Neural crest cell (in vitro differentiated cells): ENCODE measurements at places on chromosomes 7 and 10. TPM values are rescaled to one million over a fixed set of nuclear protein-coding genes. Genes with fewer than 3 reads are reported as not detected.
A peak's percentile ranks its signal among the peaks of the same experiment; 100 is the strongest.

The NUTM2B gene
- total RNA-seq: 1.8 TPM in 2 replicates

- DNase-seq: no peak
These were observed 117.9 kb upstream of the KLF6 start for GRCh38 chr10:3902809-3903410.

The ANKRD61 gene
- 0.70 and 0.80 TPM in 2 replicates for total RNA-seq

The PRDX3 gene
- 144 and 147 TPM in 2 replicates for total RNA-seq

The HOXA7 gene
- total RNA-seq: 7.1 and 8.8 TPM in 2 replicates

- no peak for DNase-seq
These were observed 117.7 kb downstream of the PFKFB3 start for GRCh38 chr10:6320320-6321010.

DNA sequence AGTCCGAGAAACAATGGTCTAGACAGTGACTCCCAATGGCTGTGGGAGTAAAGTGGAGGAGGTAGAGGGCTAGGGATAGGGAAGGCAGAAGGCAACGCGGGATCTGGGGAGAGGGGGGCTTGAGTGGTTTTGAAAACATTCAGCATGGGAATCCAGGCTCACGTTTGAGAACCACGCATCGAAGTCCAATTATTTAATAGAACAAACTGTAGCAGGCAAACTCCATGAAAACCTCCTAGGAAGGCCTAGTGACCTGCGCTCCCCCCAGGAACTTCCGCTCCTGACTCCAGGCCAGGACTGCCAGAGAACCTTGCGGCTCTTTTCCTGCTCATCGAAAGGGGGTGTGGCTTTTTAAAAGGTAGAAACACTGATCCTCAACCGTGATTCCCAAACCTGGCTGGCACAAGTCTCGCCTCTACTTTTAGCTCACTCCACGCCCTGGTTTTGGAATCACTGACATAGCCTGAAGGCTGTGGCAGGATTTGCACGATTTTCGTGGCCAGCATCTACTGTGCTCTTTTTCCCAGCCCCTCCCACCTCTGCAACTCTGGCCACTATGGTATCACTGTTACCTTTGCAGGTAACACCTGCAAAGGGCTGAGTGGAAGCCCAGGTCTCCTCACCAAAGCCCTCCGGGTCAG is 43.4 kb downstream of the MYOF start:
- DNase-seq: no peak

The NET1 gene
- 70.2 and 74.2 TPM in 2 replicates for total RNA-seq

The PRLHR gene
- not detected in 2 replicates for total RNA-seq

- DNase-seq: no peak
These were observed 27.9 kb upstream of the USP6NL start for GRCh38 chr10:11639362-11639761.

DNA sequence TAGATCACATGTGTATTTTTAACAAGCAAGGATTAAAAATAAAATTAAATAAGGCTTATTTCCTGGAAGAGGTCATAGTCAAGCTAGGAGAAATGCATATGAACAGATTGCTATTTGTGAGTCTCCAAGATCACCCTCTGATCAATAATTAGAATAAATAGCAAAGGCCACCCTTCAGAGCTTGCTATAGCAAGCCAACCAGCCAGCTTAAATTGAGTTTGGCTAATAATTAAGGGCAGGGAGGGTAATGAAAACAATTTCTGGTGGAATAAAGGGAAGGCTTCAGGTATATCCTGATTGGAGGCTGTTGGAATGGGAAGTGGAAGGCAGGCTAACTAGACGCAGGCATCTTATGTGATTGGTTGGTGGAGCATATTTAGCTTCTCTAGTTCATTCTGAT is 403.5 kb downstream of the ARL4A start:
- DNase-seq: no peak

DNA sequence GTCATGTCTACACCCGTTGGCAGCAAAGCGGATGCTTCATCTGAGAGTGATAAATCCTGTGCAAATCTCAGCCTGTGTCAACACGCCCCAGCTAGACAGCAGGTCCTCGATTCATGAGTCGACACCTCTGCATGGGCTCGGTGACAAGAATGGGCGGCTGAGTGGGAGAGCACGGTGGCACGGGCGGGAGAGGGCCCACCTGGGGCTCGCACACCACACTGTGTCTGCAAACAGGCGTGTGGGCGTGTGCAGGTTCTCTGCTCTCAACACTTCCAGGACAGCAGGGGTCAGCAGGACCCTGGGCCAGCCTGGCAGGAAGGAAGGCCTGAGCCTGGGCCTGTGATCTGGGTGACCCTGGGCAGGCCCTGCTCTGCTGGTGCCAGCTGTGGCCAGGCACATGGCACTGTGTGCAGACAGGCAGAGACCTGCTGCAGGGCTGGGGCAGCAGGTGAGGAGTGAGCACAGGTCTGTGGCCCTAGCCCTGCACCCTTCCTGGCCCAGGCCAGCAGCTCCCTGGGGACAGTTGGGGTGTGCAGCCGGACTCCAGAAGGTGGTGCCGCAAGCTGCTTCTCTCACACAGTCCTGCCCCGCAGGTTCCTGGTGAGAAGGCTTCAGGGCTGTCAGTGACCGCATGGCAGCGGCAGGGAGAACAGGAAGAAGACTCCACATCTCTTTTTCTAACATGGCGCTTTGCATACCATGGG is 216.4 kb downstream of the ELFN1 start:
- no peak for DNase-seq

The DRGX gene
- 0.18 and 0.19 TPM in 2 replicates for total RNA-seq

DNA sequence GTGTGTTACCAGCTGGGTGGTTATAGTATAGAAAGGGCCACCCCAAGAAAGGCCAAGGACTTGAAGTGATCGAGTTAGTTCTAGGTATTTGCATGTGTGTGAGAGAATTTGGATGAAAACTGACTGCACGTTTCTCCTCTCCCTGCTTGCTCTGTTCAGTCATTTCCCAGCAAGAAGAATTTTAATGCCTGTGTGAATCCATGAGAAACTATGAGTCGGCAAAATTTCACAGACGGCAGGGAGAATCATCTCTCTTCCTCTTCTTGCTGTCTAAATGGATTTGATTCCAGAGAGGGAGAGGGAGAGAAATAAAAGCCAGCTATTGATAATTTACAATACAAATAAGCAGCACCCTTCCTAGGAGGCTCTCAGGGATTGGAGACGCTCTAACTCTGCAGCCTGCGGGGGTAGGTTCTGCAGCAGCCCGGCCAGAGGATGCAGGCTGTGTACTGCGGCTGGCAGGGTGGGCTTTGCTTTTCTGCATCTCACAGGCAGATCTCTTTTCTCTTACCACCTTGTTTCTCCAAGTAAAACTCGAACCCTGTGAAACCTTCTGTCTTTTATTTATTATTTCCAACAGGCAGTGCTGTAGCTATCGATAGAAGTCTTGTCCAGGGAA is 183.6 kb downstream of the TCF7L2 start:
- no peak for DNase-seq

- no peak for DNase-seq
These were observed 48.2 kb upstream of the ODAD2 start for GRCh38 chr10:28047061-28047460.

DNA sequence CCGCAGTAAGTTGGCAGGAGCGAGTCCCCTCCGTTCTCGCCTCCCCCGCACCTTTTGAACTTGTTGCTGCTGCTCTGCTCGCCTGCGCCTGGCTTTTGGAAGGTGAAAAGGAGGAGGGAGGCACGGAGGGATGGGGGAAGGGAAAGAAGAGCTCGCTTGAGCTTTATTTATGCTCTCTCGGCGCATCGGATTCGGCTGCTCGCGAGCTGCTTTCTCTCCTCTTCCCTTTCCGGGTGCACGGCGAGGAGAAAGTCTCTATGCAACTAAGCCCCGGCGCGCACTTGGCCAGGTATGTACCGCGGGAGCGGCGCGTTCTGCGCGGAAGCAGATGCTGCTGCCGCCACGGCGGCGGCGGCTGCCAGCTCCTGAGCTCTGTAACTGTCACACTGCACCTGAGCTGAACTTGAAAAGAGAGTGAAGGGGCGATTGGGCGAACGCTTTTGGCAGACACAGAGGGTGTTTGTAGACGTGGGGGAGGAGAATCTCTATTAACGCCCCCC is 551 bp downstream of the KCND2 start:
- DNase-seq: peak; percentile 17

DNA sequence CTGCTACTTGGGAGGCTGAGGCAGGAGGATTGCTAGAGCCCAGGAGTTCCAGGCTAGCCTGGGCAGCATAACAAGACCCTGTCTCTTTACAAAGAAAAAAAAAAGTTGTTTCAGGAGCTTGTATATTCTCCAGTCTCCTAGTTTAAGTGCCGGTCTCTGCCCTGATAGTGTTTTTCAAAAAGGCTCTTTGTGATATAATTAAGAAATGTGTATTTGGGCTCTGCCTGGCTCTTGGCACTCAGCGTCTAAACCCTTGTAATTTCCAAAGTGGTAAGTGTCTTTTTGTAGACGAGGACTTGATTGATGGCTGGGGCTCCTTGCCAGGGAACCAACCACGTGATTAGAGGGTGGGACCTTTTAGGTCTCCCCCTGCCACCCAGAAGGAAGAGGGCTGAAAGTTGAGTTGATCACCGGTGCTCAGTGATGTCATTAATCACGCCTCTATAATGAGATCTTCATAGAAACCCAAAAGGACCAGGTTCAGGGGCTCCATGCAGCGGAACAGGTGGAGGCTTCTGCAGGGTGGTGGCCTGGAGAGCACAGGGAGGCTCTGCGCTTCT is 4.4 kb downstream of the EIF3B start:
- DNase-seq: no peak

DNA sequence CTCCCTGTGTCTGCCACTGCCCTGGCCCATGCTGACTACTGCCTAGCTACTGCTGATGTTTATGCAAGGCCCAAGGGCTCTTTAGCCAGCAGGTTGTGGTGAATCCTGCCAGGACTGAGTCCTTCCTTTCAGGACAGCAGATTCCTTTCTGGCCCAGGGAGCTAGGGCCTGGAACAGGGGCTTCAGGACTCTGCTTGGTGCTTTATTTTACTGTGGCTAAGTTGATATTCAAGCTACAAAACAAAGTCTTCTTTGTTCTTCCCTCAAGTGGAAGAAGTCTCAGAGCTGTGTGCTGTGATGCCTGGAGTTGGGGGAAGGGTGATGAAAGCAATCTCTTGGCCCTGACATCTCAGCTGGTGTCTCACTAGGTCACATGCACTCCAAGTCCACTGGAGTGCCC is 66.2 kb upstream of the NME8 start:
- DNase-seq: no peak

DNA sequence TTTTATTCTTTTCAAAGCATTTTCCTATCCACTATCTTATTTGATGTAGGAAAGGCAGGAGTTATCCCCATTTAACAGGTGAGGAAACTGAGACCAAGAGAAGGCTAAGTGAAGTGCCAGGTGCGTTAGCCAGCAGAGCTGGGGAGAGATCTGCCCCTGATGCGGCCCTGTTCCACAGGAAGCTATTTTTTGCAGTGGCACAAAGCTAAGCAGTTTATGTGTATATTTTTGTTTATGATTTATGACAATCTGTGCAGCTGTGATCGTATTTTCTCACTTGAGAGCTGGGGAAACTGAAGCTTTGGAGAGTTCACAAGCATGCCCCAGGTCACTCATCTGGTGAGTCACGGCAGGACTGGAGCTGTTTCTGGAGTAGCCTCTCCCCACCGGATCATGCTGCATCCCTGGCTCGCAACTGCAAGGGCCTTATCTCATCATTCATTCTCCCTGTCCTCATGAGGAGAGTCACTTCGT is 38.8 kb downstream of the SLC29A3 start:
- DNase-seq: no peak

DNA sequence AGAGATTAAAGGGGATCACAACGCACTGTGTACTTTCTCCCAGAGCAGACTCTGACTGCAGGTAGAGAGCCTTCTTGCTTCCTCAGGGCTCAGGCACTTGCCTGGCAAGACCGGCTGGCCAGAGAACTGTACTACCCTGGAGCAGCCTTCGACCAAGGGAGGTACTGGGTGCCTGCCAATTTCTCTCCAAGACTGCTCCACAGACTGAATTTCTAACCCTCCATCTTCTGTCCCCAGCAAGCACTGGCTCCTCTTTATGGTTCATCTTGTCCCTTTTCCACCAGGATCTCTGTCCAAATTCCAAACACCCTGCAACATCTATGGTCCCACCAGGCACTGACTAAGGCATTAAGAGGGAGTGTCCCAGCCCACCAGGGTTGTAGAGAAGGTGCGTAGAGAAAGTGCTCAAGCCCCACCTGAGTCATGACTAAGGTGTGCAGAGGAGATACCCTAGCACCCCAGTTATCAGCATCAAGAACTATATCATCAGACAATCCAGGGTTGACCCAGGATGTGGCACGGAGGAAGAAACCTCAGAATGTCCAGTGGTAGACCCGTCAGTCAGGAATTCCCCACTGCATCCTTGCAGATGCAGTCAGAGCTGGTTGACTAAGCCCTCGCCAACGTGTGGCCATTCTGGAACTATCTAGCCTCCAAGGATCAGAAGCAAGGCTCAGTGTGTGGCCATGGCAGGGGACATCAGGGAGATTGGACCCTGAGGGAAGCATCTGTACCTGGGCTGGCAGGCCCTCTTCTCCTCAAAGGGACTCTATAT is 60.9 kb upstream of the CAMK2B start:
- no peak for DNase-seq
